ENCODE measurements at places on chromosomes 16 and 17.

DNA sequence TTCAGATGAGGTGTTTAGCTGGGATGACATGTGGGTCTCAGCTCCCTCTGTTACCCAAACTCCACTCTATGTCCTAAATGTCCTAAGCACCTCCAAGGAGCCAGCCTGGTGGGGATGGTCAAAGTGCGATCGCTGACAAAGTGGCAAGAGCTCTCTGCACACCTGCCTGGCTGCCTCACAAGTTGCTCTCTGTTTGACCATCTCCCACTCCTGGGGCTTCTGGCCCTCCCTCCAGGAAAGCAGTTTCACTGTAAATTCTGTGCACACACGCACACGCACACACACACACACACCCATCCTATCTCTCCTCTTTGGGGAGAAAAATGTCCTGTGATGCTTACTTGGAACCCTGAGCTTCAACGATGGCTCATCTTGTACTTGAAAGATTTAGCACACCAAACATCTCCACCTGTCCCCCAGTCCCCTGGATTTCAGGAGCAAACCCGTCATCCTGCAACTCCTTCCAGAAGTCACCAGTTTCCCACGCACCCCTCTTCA, 1.7 kb downstream of the PITPNA start:
- no peak for DNase-seq

DNA sequence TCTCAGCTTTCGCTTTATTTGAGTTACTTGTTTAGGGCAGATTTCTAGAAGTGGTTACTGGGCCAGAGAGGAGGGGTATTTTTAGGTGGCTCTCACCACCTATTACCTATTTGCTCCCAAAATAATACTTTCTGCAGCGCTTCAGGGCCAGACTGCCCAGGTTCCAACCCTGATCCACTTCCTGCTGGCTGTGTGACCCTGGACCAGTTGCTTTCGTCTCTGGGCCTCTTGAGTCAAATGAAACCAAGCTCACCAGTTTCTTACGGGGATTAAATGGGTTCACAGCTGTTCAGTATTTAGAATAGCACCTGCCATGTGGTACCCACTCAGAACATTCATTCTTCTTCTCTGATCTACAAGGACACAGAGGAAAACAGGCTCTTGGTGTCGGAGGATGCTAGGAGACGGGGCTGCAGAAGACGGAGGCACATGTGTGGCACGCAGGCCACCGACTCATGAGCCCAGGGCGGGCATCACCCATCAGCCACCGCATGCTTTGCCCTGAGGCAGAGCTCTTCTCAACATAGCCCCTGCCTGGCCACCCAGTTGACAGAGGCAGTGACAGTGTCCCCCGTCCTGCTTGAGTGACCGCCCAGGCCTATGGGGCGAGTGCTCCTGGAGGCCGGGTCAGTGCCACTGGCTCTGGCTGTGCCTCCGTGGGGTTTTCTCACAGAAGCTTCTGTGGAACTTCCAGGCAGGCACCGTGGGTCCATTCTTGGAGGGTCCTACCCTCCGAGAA, 149.0 kb upstream of the PLCG2 start:
- DNase-seq = no peak

DNA sequence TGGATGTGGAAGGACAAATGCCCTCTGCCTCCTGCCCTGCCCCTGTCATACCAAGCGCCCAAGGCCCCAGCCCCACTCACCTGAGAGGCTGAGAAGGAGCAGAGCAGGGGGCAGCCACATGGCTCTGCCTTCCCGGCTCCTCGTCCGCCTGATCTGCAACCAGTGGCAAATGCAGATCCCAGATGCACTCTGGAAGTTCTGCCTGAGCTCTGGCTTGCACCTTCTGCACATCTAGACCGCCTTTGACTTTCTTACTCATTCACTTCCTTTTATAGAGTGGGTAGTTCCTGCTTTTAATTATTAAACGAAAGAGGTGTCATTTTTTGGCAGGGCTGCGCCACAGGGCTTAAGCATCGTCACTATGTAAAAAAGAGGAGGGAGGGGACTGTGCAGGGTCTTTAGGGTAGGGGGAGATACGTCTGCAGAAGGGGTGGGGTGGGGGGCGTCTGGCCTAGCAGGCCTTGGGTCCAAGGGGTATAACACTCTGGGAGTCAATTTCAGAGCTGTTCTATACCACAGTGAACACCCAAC, at the start of gene CD300LB:
CD300LB (minus strand) TSS at position 245 of the 531 bp plus-strand sequence; CDS start at position 120, 125 bp downstream.
- no peak for DNase-seq

GRCh38 chr17:61393904-61394629, 5.6 kb upstream of the TBX2 start:
- no peak for DNase-seq

DNA sequence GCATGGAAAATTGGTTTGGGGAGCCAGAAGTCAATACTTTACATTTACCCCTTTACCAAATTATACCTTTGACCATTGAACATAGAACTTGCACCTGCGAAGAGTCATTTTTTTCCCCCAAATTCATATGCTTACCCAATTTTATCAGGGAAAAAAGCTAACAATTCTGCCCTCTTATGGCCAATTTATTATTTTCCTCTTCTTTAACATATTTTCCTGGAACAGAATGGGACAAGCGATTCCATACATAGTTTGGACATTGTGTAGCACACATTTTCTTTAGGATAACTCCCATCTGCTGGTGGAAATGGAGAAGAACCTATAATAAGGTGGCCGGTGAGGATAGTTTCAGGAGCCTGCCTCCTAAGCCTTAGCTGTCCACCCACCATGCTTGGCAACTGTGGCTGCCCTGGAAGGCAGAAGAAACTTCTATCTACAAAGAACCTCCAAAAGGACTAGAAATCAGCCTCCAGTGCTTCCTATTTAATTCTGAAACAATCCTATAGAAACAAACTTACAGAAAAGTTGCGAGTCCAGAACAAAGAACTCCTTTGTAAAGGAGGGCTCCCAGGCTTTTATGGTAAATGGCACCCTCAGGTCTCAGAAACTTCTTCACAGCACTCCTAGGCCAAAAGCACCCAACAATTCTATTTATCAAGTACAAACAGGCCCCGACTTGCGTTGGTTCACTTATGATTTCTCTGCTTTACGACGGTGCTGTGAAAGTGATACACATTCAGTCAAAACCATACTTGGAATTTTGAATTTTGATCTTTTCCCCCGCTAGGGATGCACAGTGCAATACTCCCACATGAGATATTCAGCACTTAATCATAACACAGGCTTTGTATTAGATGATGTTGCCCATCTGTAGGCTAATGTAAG, 64.1 kb upstream of the CACNG4 start:
- DNase-seq = no peak

GRCh38 chr17:7703584-7704479, 1.2 kb upstream of the EFNB3 start:
- DNase-seq = no peak

DNA sequence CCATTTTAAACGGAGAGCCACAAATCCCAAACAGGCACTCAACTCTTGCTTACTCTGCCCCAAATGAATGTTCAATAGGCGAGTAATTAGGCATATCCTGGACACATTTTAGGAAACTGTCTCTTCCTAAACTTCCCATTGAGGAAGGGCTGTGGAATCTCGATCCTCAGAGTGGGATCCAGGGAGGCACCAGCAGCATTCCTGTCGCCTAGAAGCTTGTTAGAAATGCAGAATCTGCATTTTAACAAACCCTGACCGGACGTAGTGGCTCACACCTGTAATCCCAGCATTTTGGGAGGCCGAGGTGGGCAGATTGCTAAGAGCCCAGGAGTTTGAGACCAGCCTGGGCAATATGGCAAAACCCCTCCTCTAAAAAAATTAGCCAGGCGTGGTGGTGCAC, 95.6 kb downstream of the GAS7 start:
- DNase-seq = no peak

GRCh38 chr17:19316761-19317358, 45.7 kb downstream of the B9D1 start:
- DNase-seq = no peak

- no peak for DNase-seq
These were observed 26.3 kb downstream of the AARSD1 start for GRCh38 chr17:42937712-42938596.

GRCh38 chr17:7530023-7530900, 18.6 kb upstream of the TNFSF12 start:
- no peak for DNase-seq

DNA sequence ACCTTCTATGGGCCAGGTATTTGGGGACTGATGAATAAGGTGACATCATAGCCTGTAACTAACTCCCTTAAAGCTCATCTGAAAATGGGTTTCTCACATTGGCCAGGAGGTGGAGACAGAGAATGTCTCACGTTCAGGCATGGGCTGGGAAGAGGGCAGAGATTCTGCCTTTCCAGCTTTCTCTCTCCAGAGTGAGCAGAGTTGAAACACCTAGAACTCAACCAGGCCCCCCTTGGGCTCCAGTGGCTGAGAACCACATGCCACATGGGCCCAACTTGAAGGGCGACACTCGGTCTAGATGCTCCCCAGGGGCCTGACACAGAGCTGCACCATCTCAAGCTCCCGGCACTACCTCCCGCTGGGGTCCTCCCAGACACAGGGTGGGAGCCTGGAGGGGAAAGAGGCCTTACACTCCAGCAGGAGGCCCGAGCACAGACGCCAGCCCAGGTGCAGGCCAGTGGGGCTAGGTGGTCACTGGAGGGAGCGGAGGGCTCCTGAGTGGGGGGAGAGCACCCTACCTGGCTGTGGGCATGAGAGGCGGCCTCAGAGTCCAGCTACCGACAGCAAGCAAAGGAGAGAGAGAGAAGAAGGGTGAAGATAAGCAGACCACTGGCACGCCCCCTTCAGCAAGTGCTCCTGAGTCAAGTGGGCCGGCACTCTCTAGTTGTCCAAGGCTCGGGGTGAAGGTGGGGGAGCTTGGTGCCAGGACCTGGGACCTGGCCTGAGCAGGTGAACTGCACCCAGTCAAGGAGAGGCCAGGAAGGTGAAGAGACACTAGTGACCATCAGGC, 55.9 kb downstream of the MYO18A start:
- DNase-seq = no peak

DNA sequence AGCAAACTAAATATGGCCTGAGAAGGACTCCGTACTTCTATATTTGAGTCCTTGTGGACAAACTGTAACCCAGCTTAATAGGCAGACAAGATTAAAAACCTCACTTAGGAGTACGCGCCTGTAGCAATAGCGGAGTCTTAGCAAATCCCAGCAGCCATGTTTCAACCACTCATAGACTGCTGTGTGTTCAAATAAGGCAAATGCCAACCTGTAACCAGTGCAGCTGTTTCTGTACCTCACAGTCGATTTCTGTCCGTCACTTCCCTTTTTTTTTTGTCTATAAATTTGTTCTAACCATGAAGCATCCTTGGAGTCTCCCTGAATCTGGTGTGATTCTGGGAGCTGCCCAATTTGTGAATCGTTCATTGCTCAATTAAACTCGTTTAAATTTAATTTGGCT, 30.2 kb downstream of the TANC2 start:
- DNase-seq = no peak

DNA sequence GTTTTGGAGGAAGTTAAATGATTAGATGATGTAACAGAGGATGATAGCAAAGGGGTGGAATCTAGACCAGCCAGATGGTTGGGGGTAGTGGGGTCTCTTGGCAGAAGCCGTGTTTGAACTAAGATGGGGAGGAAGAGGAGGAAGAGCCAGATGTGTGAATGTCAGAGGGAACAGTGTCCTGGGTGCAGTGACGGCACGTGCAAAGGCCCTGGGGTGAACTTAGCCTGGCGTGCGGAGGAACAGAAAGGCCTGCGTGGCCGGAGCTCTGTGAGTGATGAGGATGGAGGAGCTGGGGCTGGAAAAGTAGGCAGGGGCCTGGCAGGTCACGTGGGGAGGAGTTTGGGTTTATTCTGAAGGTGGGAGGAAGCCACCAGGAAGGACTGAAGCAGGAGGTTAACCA, 26.4 kb upstream of the RMI2 start:
- no peak for DNase-seq

DNA sequence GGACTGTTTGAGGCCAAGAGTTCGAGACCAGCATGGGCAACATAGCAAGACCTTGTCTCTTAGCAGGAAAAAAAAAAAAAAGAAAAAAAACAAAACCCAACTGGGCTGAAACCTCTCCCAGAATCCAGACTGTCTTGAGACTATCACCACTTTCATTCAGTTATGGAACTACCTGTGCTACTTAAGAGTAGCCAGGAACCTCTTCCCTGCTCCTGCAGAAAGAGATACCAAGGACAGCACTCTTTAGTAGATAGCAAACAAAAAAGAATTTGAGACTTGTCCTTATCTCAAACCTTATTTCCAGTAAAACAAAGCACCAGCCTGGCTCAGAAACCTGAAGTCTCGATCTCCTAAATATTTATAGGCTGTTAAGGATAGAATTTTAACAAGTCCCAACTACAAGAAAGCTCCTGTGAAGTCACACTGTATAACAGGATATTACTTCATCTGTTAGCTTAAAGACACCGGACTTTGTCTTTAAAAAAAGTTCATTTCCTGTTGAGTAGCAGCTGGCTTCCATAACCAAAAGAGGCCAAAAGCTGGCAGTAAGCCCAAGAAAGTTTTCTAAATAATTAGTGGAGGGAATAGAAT, 5.1 kb downstream of the CDR2 start:
- no peak for DNase-seq

- no peak for DNase-seq
These were observed 15.2 kb upstream of the CA4 start for GRCh38 chr17:60134396-60135150.

- DNase-seq = no peak
These were observed 20.2 kb downstream of the ABR start for GRCh38 chr17:1159431-1160180.

DNA sequence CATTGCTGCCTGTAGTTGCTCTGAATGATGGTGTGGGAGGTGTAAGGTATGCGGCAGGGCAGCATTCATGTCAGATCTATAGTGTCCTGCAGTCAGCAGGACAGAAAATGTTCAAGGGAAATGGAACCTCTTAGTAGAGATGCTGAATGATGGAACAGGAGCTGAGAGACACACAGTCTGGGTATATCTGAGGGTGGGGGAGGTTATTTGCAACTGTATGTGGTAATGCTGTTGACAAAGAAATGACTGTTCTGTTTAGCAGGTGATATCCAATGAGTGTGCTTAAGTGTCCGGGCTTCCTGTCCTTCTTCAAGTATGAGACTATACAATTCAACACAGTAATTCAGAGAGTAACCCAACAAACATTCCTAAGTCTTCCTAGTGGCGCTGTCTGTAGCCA, 46.6 kb downstream of the STH start:
- DNase-seq = no peak

DNA sequence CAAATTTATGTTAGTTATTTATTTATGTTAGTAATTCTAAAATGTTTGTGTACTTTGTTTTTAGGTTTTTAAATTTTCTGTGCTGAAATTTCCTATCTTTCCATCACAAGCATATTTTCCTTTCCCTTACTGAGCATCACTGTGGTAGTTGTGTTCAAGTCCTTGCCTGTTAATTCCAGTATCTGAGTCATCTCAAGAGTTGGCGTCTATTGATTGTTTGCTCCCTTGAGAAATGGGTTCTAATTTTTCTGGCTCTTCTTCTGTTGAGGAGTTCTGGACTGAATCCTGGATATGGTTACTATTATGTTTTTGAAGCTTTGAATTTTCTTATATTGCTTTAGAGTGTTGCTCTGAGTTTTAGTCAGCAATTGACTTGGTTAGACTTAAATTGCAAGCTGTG, 56.3 kb downstream of the GAN start:
- DNase-seq = no peak

GRCh38 chr16:58040945-58041627, 15.5 kb downstream of the MMP15 start:
- DNase-seq = no peak

All from keratinocyte (primary cell).